ENCODE measurements at places on chromosomes 6 and 20. TPM values are rescaled to one million over a fixed set of nuclear protein-coding genes. Genes with fewer than 3 reads are reported as not detected.
A peak's percentile ranks its signal among the peaks of the same experiment; 100 is the strongest.

The CCN6 gene
- total RNA-seq: not detected

The TEAD3 gene
- 54.3 TPM for total RNA-seq

DNA sequence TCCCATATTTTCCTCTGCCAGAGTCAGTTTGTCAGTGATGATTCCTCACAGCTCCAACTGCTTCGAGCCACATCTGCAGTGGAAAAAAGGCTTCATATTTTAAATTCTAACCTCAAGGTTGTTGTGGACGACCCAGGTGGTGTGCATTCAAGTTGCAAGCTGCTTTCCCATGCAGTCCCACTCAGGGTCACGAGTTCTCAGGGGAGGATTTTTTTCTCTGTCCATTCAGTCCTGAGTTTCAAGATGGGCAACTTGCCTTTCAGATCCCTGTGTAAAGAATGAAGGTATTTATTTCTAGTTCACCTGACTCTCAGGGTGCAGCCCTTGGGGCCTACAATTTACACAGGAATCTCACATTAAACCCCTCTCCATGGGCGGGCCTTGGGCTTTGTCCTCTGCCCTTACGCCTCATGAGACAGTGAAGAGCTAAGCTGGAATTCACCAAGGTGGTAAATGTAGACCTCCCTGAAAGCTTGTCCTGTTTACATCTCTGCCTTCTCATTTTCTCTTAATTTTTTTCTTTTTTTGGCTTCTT, 65.9 kb downstream of the TPD52L1 start:
- DNase-seq: no peak

- DNase-seq: no peak
These were observed 116.3 kb downstream of the SNX5 start for GRCh38 chr20:17852323-17852722.

DNA sequence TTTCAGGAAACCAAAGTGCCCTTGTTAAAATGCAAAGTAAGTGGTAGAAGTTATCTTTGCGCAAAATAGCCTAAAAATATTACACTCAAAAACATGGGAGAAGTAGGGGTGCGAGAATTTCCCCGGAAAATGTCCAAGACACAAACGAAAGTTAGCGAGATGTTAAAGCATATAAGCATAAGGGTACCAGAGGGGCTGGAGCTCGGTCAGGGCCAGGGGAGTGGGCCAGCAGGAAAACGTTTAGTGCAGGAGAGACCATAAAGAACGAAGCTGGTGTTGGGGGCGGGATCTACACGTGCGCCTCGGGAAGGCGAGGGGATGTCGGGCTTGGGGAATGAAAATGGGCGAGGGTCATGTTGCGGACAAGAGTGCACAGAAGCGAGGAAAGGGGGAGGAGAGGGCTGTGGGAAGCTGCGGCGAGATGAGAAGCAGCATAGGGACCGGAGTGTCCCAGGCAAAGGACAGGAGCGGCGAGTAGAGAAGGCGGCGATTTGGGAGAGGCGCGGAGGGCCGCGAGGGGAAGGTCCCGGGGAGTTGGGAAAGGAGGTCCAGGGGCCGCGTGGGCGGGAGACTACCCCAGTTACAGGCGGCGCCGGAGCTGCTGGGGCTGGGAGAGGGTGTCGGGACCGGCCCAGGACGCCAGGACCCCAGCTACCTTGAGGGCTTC, 600 bp downstream of the XPO5 start:
- DNase-seq: peak; percentile 62

The DEF6 gene
- total RNA-seq: 14.4 TPM

DNA sequence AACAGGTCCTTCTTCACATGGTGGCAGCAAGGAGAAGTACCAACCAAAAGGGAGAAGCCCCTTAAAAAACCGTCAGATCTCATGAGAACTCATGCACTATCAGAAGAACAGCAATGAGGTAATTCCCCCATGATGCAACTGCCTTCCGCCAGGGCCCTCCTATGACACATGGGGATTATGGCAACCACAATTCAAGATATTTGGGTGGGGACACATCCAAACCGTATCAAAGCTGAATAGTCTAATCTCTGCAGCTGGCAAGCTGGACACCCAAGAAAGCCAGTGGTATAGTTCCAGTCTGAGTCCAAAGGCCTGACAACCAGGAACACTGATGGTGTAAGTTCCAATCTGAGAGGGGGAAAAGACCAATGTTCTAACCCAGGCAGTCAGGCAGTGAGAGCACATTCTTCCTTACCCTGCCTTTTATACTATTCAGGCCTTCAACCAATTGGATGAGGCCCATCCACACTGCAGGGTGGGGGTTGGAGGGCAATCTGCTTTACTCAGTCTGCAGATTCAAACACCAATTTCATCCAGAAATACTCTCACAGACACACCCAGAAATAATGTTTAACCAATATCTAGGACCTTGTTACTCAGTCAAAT, 17.9 kb upstream of the CNKSR3 start:
- no peak for DNase-seq

The EEF1E1 gene
- 12.8 TPM for total RNA-seq

GRCh38 chr6:34305982-34306708, 57.3 kb upstream of the SMIM29 start:
- peak; percentile 57 for DNase-seq

GRCh38 chr6:6736791-6737654, 148.5 kb downstream of the LY86 start:
- peak; percentile 91 for DNase-seq

GRCh38 chr6:21999012-21999528, 297.8 kb downstream of the PRL start:
- no peak for DNase-seq

DNA sequence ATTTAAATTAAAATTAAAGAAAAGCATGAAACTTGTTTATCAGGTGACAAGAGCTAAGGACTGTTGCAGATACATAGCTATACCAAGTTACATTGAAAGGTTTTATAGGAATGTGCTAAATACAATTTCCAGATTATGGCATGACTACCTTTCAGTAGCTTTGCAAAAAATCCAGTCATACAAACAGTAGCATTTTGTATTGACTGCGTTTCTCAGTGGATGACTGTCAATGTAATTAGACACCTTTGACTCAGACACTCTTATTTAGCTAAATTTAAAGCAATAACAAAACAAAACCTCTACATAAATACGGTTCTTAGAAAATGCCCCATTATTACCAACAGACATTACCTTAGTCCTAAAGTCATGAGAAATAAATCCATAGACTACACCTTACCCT, 275.8 kb upstream of the RUNX2 start:
- no peak for DNase-seq

DNA sequence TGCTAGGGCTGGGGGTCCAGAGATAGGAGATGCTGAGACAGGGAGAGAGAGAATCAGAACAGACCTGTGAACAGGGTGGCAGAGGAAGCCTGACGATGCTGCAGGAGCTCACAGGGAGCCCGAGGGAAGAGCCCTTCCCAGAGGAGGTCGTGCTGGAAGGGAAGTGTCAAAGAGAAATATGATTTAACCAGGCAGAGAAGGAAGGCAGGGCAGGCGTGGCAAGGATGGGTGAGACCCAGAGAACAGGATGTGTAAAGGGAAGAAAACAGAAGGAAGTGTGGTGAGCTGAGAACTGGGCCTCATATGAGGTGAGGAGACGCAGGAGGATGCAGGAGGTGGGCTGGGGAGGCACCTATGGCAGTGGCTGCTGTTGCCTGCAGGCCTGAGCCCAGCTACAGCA, 105.6 kb downstream of the ZDHHC14 start:
- DNase-seq: no peak

DNA sequence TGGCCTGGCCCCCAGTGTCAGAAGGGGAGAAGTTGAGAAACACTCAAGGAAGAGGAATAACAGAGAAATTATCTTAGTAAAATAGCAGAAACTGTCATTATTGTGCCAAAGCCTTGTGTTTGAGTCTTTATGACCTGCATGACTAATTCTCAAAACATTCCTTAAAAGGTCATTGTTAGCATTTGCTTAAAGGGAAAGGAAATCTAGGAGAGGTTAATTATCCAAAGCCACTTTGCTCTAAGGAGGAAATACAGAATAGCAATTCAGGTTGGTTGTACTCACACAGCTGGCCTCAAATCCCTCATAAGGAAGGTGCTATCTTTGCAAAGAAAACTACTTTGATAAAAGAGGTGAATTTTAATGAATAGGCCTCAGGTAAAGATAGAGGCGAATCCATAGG, 516.7 kb downstream of the CBLN4 start:
- DNase-seq: no peak

GRCh38 chr20:49701241-49701790, 12.4 kb downstream of the B4GALT5 start:
- no peak for DNase-seq

The HLA-DRB5 gene
- total RNA-seq: 50.7 TPM

The PI3 gene
- total RNA-seq: not detected

- no peak for DNase-seq
These were observed 27.8 kb downstream of the GPX5 start for GRCh38 chr6:28553384-28553985.

The CCN2 gene
- total RNA-seq: 54.5 TPM

The LBP gene
- total RNA-seq: 1.2 TPM

The SPEF1 gene
- total RNA-seq: not detected

The PTK6 gene
- total RNA-seq: not detected

GRCh38 chr6:1536526-1537429, 72.9 kb upstream of the FOXC1 start:
- no peak for DNase-seq

DNA sequence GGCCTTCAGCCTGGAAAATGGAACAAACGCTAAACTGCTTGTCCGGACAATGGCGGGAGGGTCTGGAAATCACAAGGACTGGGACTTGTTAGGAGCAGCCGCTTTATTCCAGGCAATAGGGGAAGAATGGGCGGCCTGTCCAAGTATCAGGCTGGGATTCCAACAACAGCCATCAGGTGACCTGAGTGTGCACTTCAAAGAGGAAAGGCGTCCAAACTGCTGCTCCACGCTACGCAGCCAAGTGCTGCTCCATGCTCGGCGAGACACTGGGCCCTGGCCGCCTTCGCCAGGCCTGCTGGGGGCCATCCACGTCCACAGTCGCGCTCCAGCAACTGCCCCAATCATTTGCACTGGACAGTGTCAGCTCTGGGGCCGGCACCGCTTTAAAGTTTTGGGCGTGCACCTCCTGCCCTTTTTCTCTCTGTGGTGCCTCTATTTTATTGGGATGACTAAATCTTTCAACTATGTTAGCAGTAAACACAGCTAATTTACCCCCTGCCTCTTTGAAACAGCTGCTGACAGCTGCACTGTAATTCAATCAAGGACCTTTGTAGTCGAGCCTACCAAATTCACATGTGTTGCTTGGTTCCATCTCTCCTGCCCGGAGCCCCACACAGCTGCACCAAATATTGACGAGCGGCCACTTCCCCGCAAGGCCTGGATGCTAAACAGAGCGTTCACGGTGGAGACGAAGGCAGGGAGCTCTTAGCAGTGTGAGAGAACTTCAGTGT, 98.3 kb downstream of the BMP7 start:
- peak; percentile 25 for DNase-seq

All from heart left ventricle (tissue), 16 donors.